ENCODE measurements at places on chromosomes 3 and 15.

GRCh38 chr3:150170852-150171520 lies 200.3 kb upstream of the PFN2 start:
- DNase-seq, result no peak

- DNase-seq, result no peak
Observed at GRCh38 chr15:89319678-89320077, 14.9 kb downstream of the POLG start.

DNA sequence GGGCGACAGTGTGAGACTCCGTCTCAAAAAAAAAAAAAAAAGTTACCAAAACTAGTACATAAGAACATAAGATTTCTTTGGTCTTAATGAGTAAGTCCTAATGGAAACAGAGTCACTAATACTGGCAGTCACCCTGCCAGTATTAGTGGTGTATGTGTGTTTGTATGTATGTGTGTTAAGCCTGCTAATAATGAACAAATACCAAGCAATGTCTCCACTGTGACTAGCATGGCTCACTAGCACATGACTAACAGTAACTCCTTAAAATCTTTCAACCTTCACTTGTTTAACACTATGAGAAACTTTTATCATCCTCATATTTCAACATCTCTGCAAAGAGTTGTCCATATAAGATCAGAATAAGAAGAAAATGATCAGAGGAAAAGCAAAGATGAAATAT lies 231.0 kb upstream of the ATP11B start:
- no peak for DNase-seq

- no peak for DNase-seq
Observed at GRCh38 chr3:126284258-126284904, 72.8 kb downstream of the KLF15 start.

GRCh38 chr15:43702174-43702573 lies 8.5 kb downstream of the CKMT1A start:
- no peak for DNase-seq

DNA sequence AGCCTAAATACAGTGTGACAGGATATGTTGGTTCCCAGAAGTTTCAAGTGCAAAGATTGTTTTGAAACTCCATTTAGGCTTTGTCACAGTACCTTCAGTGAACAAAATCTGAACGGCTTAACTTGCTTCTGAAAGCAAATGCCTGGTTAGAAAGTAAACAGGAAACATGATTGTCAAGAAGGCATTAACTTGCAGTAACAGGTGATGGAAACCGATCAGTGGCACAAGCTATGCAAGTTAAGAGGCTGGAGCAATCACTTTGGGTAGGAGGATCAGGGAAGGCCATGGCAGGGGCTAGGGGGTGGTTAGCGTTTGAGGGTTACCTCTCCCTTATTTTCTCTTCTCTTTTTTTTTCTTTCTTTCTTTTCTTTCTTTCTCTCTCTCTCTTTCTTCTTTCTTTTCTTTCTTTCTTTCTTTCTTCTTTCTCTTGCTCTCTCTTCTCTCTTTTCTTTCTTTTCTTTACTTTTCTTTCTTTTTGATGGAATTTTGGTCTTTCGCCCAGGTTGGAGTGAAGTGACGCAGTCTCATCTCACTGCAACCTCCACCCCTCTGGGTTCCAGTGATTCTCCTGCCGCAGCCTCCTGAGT lies 2.4 kb downstream of the HYKK start:
- DNase-seq, result no peak

DNA sequence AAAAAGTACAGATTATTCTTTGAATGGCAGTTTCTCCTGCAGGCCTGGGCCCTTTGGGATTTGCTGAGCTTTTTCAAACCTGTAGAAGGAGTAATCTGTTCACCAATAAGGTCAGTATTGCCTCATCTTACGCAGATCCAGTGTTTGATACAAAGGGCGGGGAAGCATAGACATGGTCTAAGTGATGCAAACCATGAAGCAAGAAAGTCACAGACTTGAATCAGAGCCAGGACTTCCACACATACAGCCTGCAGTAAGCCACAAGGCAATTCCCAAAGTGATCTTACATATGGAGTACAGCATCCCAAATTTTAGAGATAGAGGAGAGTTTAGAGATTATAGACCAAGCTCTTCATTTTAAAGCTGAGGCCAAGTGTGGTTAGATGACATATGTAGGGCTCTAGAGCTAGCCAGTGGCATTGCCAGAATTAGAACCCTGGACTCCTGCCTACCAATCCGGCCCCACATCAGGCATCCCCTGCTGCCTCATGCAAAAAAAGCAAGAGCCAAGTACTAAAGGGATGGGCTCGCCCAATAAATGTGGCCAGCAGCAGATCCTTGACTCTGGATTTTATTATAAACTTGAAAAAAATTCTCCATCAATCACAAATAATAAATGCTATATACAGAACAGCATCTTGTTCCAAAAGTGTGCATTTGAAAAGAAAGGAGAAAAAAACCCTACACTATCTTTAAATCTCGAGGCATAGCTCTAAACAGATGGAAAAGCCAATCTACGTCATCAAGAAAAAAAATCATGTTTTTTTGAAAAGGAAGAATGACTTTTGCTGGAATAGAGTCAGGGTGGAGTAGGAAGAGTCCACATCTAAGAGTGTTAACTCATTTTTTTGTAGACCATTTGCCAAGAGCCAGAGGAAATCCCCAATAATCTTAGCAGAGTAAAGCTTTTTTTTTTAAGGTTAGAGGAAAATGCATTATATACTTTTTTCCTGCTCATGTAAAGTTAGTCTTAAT lies 24.0 kb downstream of the ABI3BP start:
- DNase-seq, result no peak

Measured in NCI-H2029 treated with DMSO at 0.1 percent for 48 hours (cell line).